AG09309 (cell line): ENCODE measurements at places on chromosomes 5 and 9.

DNA sequence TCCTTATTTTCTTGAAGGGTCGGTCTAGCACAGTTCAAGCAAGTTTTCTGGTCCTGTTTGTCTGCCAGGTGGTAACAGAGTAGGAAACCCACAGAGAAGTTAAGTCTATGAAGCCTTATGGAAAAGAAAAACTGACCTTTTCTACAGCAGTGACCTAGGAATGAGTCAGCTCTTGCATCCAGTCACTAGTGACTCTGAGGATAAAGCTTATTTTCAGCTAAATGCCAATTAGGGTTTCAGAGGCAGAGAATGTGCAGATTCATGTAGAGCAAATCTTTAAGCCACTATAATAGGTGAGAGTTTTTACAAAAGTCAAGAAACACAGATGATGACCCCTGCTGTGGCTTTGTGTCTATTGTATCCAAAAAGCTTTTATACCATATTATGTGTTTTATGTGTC is 100.7 kb downstream of the CWC27 start:
- peak; percentile 28 for DNase-seq

GRCh38 chr9:13165956-13166355 is 113.5 kb downstream of the MPDZ start:
- no peak for DNase-seq

DNA sequence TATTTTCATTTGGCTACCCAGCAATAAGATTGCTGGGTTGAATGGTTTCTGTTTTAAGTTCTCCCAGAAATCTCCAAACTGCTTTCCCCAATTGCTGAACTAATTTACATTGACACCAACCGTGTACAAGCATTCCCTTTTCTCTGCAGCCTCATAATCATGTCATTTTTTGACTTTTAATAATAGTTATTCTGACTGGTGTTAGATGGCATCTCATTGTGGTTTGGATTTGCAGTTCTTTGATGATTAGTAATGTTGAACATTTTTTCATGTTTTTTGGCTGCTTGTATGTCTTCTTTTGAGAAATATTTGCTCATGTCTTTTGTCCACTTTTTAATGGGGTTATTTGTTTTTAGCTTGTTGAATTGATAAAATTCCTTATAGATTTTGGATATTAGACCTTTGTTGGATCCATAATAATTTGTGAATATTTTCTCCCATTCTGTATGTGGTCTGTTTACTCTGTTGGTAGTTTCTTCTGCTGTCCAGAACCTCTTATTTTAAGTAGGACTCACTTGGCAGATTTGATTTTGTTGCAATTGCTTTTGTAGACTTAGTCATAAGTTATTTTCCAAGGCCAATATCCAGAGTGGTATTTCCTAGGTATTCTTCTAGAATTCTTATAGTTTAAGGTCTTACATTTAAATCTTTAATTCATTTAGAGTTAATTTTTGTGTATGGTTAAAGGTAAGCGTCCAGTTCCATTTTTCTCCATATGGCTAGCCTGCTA is 793.7 kb downstream of the BRINP1 start:
- DNase-seq, result no peak

GRCh38 chr9:98549401-98549800 is 159.3 kb downstream of the GABBR2 start:
- no peak for DNase-seq

DNA sequence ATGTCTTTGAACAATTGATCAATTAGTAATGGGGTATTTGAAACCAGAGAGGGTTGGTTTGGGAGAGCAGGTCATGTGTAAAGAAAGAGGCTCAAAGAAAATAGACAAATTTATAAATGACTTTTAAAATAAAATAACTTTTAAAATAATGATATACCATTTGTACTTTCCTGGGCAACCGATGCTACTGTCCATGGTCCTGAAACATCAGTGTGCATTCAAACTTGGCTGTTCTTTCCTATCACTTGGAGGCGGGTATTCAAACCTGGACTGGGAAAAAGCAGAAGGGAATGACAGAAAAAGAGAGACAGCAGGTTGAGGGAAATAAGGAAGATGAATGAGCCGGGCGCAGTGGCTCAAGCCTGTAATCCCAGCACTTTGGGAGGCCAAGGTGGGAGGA is 1446.4 kb upstream of the WWC1 start:
- no peak for DNase-seq

DNA sequence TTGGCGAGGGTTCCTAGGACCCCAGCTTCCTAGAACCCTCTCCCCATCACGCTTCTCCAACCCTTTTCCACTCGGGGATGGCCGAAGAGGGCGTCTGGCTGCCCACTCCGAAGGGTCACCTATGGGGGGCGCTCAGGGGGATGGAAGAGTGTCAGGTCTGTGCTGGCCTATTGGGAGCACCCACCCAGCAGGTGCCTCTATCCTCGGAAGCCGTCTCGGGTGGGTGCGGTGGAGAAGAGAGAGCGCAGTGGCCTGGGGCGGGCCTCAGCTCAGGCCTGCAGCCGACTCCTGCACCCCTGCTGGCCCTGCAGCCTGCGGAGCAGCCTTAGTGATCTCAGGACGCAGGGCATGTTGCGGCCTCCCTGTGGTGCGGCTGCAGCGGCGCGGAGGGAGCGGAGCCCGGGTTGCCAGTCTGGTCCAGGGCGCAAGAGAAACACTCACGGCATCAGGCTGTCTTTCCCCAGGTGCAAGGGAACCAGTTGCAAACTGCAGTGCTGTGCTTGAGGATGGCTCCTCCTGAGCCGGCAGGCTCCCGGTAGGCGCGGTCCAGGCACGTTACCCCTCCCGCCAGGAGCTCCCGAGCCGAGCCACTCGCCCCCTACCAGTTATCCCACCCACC is 1.5 kb upstream of the IRX2 start:
- no peak for DNase-seq

- DNase-seq, result no peak
Observed at GRCh38 chr5:88659529-88660263, 223.3 kb downstream of the MEF2C start.

- no peak for DNase-seq
Observed at GRCh38 chr9:136571531-136571930, 25.7 kb upstream of the NOTCH1 start.

GRCh38 chr5:79753092-79753491 is 63.5 kb downstream of the CMYA5 start:
- DNase-seq, result no peak

DNA sequence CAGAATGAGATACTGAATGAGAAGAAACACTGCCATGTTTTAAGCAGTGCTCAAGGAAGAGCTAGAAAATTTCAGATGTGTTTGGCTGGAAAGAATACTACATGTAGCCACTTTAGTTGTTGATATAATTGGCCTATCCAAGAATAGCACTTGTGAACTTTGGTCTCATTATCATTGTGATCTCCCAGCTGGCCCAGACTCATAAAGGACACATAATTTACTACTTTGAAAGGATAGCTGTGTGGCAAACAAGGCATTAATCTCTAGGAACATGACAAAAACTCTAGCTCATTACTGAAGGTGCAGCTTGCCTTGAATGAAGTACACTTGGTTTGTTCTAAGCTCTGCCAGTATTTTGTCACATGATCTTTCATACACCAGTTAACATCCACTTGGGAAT is 356.3 kb downstream of the CSNK1G3 start:
- no peak for DNase-seq

- no peak for DNase-seq
Observed at GRCh38 chr5:532521-533242, 8.4 kb upstream of the SLC9A3 start.

DNA sequence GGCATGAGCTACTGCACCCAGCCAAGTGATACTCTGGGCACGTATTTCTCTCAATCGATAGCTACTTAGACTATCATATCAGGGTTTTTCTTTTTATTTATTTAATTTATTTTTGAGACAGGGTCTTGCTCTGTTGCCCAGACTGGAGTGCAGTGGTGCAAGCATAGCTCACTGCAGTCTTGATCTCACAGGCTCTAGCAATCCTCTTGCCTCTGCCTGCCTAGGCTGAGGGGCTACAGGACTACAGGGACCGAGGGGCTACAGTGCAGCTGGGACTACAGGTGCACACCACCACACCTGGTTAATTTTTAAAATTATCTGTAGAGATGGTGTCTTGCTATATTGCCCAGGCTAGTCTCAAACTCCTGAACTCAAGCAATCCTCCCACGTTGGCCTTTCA is 20.3 kb upstream of the ANKHD1 start:
- DNase-seq, result no peak

- no peak for DNase-seq
Observed at GRCh38 chr5:154937718-154938466, at the start of gene GEMIN5. TSS of gene GEMIN5 (minus strand) at chr5:154938211. CDS start at chr5:154938133, 78 bp downstream.

DNA sequence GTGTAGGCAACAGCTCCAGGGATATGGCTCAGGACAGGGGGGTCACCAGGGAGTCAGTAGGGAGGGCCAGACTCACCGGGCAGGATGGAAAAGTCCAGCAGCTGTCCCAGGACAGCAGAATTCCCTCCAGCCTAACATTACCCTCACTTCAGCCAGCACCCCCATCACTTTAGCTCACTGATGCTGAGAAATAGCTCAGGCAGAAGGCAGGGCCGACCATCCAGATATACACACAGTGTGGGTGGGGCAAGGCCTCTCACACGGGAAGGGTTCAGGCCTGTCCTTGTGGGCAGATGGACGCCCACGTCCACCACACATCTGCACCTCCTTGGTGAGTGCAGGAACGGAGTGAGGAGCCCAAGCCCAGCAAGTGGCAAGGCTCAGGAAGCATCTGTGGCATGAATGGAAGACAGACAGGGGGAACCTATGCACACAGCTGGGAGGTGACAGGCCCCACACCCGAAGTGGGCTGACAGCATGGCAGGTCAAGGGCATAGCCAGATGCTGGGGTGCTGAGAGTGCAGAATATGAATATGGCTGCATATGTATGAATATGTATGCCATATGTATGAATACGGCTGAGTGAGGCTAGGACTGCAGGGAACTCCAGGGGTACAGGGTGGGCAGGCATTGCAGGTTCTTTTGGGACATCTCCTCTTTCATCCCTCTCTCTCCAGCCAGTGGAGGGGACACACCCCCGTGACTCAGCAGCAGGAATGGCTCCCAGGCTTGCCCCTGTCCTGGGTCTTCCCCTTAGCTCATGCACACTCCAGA is 17.0 kb downstream of the BICD2 start:
- DNase-seq, result no peak

GRCh38 chr9:10230512-10230911 is 382.3 kb downstream of the PTPRD start:
- DNase-seq, result no peak

DNA sequence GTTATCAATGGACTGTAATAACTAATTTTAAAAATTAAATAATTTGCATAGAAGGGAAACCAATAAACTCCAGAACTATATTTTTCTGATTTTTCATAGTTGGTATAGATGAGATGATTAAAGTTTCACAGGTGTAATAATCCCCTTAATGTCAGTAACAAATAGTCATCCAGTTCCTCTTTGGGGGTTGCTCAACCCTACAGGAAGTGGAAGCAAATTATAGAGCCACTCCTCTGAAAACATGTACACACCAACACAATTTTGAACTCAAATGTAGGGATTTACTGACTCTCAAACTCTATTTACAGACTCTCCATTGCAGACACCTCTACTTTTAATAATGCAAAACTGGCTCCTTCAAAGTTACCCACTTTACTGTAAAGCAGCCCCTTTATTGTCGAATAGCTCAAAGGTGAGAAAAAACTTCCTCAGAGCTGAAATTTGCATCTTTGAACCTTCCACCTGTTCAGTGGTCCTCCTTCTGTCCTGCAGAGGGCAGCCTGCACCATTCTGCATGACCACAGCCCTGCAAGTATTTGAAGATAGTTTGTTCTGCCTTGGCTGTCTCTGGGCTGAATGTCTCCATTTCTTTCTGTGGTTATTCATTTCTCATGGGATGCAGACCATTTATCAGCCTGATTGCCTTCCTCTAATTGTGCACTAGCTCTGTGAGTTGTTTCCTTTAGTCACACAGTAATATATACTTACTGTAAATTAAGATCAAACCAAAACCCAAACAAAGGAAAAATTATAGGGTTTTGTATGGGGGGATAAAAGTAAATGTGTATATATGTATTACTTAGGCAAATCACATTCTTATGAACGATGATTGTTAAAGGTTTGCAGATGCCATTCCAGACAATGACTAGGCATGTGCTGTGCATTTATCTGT is 383.2 kb upstream of the SGCD start:
- peak; percentile 34 for DNase-seq

- no peak for DNase-seq
Observed at GRCh38 chr9:81103597-81104471, 585.5 kb downstream of the TLE1 start.

DNA sequence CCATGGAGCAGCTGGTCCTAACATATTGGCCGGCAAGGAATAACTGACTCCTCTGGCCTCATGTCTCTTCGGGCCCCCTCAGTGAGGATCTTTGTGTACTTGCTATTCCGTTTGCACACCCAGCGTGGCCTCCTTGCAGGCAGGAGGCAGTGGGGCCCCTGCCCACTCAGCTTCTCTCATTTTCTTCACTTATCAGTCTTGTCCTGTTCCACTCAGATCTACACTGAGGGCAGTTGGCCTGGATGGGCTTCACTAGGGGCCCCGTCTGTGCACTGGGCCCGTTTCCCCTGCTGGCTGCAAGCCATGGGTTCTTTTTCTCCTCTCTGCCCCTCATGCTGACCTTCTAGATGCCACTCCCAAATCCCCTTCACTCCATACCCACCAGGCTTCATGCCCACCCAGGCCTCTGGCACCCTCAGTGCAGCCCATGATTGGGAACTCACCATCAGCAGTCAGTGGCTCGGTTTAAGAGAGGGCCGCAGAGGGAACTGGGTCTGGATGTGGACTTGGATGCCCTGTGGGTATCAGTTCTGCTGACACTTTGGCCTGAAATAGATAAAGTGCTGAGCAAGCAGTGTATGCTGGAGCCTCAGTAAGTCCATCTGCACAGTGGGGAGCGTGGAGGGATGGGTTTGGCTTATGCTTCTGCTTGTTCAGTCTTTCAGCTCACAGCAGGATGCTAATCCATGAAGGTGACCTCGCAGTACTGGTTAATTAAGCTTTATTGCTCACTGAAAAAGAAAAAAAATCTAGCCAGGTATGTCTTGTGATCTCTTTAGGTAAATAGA is 57.9 kb downstream of the ERBIN start:
- DNase-seq, result no peak

DNA sequence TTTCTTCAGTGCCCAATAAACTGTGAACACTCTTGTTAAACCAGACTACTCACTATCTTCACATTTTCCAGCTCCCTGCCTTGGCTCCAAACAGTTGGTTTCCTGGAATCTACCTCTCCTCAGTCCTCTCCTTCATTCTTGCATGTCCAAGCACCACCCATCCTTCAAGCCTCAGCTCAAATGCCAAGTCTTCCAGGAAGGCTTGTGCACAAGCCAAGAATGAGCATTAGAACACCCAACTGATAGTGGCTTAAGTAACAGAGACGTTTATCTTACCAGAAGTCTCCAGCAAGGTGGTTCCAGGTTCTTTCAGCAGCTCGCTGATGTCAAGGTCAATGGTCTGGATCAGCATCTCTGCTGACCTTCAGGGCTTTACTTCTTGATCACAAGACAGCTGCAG is 60.1 kb downstream of the PTPDC1 start:
- DNase-seq, result peak; percentile 28

GRCh38 chr5:176180339-176180738 is 57.9 kb upstream of the SIMC1 start:
- no peak for DNase-seq

GRCh38 chr5:11335881-11336760 is 568.1 kb downstream of the CTNND2 start:
- no peak for DNase-seq

GRCh38 chr5:56037531-56038010 is 42.8 kb upstream of the IL6ST start:
- no peak for DNase-seq

GRCh38 chr9:346111-346571 is 131.5 kb downstream of the DOCK8 start:
- DNase-seq, result no peak
